D341Med (cell line): ENCODE measurements at places on chromosomes 3 and 15.

GRCh38 chr3:116440196-116440595 is 5.1 kb downstream of the LSAMP start:
- no peak for DNase-seq

- peak; percentile 17 for DNase-seq
These were observed 5.2 kb downstream of the GPX1 start for GRCh38 chr3:49352890-49353421.

GRCh38 chr3:188345223-188345622 is 191.3 kb downstream of the LPP start:
- DNase-seq = no peak

- no peak for DNase-seq
These were observed 443.3 kb downstream of the VGLL3 start for GRCh38 chr3:86547692-86548091.

DNA sequence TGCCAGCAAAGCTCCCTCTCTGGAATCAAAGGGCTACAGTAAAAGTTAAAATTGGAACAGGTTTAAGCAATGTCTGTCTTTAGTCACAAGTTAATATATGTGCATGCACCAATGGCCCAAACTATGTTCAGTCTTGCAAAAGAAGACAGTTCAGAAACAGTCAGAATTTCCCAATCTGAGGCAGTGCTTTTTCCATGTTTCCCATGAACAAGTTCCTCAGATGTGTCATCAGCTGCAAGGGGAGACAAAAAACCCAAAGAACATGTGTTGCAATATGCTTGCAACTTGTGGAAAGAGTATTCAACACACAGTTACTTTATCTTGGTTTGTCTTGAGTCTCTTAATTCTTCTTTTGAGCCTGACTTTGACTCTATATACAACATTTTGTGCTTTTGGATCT is 148.4 kb downstream of the USP13 start:
- DNase-seq = no peak

GRCh38 chr15:77497110-77497737 is 76.5 kb downstream of the HMG20A start:
- no peak for DNase-seq

DNA sequence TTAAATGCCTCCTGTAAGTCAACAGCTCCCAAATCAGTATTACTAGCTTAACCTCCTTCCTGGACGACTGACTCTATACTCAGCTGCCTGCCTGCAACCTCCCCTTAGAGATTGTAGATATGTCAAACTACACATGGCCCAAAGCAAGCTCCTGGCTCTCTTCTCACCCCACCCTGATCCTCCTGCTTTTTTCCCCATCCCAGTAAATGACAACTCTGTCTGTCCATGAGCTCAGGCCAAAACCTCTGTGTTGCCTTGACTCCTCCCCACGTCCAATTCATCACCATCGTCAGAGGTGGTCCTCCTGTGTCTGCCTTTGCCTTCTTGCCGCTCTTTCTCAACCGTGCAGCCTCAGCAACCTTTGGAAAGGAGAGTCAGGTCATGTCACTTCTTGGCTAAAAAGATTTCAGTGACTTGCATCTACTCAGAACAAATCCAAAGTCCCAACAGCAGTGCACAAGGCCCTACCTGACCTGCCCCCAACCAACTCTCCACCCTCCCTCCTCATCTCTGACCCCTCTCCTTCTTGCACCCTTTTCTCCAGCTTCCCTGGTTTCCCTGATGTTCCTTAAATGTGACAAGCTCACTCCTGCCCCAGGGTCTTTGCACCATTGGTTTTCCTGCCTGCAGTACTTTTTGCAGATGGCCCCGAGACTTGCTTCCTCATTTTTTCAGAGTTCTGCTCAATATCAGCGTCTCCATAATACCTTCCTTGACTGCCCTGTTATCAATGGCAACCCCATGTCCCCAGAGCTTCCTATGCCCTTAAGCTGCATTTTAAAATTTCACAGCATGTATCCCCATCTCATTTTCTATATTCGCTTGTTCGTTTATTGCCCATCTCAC is 52.8 kb downstream of the LSM3 start:
- DNase-seq = no peak

GRCh38 chr15:25391971-25392721 is 46.7 kb downstream of the UBE3A start:
- no peak for DNase-seq

DNA sequence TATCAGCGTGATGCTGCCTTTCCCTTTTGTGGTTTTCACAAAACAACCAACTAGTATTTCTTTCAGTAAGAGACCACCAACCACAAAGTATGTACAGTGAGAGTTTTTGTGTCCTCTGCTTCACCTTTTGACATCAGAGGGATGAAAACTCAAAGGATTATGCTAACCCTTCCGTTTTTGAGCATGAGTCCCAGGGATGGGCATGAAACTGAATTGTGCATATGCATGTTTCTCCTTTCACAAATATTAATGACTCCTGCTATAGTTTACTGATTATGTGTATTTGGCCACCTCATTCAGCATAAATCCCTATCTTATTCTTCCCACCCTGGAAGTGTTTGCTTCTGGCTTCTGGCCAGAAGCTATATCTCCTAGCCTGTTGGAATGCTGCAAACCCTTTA is 59.2 kb downstream of the RSRC1 start:
- no peak for DNase-seq

DNA sequence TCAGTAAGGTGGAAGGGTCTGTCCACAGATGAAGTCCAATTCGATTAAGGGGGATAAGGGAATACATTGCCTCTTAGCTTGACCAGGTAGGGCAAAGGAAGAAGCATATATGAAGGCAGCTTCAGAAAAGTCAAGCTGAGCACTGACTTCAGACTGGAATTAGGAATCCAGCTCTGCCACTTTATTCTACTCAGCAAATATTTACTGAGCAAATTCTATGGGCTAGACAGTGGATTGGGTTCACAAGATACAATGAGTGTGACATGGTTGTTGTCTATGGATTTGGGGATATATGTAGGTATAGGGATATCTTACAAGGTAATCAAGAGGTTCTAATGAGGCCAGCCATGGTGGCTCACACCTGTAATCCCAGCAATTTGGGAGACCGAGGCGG is 526 bp downstream of the ADIPOQ start:
- no peak for DNase-seq

- no peak for DNase-seq
These were observed 107.1 kb downstream of the MECOM start for GRCh38 chr3:169556349-169556870.

- no peak for DNase-seq
These were observed 535.1 kb downstream of the NLGN1 start for GRCh38 chr3:173932624-173933023.

- DNase-seq = no peak
These were observed 56.3 kb upstream of the PSMD6 start for GRCh38 chr3:64079369-64080150.

DNA sequence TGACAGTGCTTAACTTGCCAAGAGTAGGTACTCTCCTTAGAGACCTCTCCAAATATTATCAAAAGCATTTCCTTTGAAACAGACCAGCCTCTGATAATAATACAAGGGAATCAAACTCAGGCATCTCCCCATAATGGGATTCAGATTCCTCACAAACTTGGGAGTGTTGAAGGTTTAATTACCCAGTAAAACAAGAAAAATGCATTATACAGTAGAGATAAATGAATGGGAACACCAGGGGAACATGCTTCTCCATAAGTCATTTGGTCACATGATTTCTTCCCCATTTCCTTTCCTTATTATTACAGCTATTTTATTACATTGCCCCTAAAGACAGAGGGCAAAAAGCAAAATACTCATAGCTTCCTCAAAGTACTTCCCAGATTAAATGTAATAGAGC is 325.0 kb upstream of the CDIN1 start:
- no peak for DNase-seq

DNA sequence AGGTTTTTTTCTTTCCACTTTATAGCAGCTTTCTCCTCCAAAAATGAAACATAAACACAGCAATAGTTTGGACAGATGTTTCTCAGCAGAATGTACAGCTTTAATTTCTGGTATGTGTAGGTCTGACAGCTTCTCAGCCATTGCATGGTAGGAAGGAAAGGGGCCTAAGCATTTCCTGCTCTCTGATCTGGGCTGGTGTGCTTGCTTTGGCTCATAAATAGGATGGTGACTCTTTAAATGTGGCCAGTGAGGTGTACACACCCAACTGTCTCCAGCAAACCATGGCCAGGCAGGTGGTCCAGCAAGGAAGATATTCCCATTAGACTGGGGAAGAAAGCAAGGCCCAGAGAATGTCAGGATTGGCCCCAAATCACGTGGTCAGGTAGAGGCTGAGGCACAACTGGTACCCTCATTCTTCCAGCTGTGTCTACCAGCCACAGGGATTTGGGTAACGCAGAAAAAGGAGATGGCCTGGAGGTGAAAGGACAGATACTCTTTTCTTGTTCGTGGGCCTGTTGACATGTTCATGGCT is 52.1 kb downstream of the ITGA11 start:
- DNase-seq = no peak

GRCh38 chr3:30634761-30635735 is 28.6 kb downstream of the TGFBR2 start:
- DNase-seq = no peak

GRCh38 chr15:89898614-89899294 is 5.0 kb upstream of the AP3S2 start:
- DNase-seq = peak; percentile 70

GRCh38 chr3:196149375-196149774 is 61.8 kb downstream of the ZDHHC19 start:
- DNase-seq = no peak

DNA sequence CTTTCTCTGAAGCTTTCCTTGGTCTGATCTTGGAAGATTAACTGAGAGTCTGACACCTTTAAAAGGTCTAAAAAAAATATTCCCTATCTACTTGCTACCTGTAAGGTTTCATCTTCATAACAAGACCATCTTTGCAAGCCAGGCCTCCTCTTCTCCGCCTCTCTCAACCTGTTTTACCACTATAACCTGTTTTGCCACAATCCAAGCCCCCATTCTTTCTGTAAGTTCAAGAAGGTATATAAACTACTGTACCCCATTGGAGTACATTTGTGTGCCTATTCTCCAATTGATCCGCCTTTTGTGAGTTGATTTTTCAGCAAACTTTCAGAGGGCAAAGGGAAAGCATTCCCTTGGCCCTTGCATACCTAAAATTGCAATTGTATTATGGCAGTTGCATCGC is 319.3 kb upstream of the NECTIN3 start:
- no peak for DNase-seq

DNA sequence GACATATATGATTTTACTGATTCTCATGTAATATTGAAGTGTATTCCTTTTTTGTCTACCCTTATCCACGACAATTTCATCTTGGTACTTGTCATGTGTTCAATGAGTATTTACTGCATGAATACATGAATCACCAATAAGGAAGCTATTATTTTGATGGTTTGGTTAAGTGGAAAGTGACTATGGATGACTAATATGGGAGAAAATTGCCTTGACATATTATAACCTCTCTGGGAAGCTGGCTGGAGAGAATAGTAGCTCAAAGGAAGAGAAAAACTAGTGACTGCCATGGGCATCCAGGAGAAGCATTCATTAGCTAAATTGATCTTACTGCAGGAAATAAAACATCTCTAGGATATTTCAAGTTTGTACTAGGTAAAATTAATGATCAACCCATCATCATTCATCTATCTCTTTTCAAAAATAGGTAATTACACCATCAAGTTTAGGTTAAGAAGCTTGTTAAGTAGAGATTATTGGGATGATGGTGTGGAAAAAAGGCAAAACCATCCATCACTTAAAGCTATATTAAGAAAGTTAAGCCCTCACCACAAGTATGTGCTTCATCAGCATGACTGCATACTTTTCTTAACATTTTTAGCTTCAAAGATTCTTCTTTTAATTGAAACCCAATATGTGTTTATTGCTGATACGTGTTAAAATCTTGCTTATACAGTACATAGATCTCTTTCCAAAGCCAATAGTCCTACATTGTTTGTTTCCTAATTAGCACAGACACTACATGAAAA is 455.2 kb upstream of the ARPP21 start:
- no peak for DNase-seq

DNA sequence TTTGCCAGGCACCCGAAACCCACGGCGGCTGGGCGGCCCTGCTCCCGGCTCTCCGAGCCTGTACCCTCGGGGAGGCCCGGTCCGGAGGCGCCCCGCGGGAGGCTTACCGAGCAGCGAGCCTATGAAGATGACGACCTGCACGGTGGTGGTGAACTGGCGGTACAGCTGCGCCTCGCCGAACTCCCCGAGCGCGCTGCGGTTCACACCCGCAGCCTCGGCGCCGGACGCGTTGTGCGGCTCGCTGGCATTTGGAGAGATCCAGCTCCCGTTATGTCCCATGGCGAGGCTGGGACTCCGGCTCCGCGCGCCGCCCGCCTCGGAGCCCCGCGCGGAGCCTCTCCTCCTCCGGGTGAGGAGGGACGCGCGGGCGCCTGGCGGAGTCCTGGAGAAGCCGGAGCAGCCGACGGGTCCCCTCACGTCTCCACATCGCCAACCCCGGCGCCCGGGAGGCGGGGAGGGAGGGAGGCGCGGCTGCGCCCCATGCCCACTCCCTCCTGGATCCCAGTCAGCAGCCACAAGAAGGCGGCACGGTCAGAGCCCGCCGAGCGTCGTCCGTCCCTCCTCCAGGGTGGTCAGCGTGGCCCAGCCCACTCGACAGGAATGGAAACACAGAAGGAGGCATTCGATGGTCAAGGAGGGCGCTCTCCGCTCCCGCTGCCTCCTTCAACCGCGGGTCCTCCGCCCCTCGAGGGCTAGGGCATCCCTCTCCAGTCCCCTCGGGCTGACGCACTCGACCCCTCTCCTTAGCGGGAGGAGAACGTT is at the start of gene GPR176:
Gene GPR176 (minus strand): TSS at position 519 of the 762 bp plus-strand sequence. CDS start 240 bp downstream, at position 279.
- DNase-seq = peak; percentile 84

GRCh38 chr3:187855131-187855530 is 109.9 kb upstream of the BCL6 start:
- no peak for DNase-seq

- DNase-seq = peak; percentile 33
These were observed 112.8 kb upstream of the MEF2A start for GRCh38 chr15:99452728-99453636.

- DNase-seq = no peak
These were observed 172.2 kb upstream of the ICE2 start for GRCh38 chr15:60651101-60651500.

DNA sequence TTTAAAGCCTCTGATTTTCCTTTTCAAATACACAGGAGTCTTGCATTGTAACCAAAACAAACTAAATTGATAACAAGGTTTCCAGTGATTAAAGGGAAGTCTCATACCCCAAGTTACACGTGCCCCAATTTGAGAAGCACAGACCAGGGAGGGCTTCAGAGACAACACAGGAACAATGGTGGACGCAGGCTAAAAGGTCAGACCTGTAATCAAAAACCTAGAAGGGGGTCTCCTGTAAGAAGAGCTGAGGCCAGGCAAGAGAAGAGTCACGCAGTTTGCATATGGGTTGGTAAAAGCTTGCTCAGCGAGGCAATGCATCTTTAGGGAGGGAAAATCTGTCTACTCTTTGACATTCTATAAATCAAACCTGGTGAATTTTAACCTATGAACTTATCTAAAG is 58.6 kb upstream of the MCF2L2 start:
- DNase-seq = no peak
